ENCODE measurements at places on chromosomes 6 and 20. TPM values are rescaled to one million over a fixed set of nuclear protein-coding genes. Genes with fewer than 3 reads are reported as not detected.

- DNase-seq, result no peak
These were observed 181.1 kb downstream of the BCKDHB start for GRCh38 chr6:80287607-80288006.

DNA sequence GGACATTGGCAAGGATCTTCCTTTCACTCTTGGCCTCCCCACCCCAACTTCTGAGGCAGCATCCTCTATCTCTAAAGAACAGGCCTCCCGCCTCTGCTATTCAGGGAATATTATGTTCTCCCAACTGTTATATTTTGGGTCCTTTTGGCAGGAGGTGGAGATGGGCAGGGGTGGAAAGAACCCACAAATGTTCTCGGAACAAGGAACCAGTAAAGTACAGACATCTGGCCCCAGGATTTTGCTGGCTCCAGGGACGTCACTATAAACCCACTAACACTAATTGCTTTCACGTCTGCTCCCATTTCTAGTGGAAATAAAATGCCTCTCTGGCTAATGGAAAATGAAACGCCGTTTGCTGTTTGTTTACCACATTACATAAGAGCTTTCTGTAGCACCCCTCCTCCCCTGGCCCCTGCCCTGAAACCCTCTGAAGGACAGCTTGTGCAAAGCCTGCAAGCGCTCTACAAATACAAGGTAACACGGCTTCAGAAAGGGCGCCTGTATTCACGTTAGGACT lies 77.7 kb upstream of the TBC1D7 start:
- no peak for DNase-seq

GRCh38 chr6:37481711-37482605 lies 17.7 kb downstream of the CCDC167 start:
- no peak for DNase-seq

DNA sequence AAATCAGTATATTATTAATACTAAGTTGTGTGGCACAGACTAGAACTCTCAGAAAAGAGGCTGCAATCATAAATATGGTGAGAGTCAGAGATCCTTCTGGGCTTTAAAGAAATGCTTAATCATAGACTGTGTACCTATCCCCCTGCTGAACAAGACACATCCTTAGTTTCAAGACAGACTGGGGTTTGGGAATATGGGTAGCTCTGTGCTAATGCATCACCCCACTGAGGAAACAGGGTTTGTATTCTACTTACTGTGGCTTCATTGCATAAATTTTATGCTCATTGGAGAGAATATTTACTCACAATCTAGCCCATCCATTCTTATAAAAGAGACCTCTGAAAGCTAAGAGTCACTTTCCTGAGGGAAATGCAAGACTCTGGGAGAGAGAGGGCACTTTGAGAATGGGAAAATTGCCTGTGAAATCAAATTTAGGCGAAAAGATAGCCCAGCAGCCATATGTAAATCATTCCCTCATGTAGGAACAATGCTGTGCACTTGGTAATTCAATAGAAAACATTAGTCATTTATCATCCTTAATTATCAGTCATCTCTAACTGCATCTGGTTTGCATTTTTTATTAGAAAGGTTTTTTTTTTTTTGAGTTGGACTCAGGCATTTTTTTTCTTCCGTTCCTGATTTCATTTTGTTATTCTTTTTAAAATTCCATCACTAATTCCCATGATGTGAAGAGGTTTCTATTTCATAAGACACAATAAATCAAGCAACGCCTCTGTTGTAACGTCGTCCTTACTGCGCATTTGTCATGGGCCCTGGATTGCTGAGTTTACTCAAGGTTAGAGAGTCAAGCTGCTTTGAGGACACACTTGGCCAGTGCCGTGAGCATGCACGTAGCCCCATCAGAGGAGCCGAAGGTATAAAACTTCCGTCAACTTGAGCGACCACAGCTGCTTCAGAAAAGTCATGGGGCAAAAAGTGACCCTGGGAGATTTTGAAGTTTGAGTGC lies 91.8 kb downstream of the TRMT11 start:
- DNase-seq, result no peak

- no peak for DNase-seq
These were observed 6.2 kb downstream of the CSE1L start for GRCh38 chr20:49052334-49052733.

GRCh38 chr20:63854069-63854765 lies 7.1 kb upstream of the ABHD16B start:
- no peak for DNase-seq

GRCh38 chr6:166333172-166333995 lies 9.0 kb downstream of the SFT2D1 start:
- DNase-seq, result no peak

DNA sequence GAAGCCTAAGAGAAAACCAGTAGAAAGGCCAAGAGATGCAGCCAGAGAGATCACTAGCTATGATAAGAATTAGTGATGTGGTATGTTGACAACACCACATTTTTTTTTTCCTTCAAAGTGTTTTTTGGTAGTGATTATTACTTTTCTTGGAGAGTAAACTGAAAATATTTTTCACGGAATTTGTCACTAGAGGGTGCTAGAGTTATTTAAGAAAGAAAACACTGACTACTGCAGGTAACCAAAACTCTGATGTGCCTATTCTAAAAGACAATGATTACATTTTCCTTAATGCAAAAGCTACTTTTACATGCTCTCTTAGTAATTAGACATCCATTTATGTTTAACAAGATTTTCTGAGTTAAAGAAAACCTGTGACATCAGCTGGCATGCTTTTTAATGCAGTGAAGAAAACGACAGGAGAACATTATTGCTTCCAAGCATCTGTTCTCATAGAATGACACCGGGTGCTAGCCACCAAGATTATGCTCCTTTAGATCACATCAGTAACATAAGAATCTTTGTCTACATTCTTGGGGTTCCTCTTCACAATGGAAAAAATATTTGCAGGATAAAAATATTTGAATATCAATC lies 28.8 kb downstream of the RWDD2A start:
- no peak for DNase-seq

- peak; percentile 31 for DNase-seq
These were observed 666 bp downstream of the TPD52L1 start for GRCh38 chr6:125154118-125154760.

GRCh38 chr20:16701296-16701695 lies 28.5 kb upstream of the SNRPB2 start:
- no peak for DNase-seq

DNA sequence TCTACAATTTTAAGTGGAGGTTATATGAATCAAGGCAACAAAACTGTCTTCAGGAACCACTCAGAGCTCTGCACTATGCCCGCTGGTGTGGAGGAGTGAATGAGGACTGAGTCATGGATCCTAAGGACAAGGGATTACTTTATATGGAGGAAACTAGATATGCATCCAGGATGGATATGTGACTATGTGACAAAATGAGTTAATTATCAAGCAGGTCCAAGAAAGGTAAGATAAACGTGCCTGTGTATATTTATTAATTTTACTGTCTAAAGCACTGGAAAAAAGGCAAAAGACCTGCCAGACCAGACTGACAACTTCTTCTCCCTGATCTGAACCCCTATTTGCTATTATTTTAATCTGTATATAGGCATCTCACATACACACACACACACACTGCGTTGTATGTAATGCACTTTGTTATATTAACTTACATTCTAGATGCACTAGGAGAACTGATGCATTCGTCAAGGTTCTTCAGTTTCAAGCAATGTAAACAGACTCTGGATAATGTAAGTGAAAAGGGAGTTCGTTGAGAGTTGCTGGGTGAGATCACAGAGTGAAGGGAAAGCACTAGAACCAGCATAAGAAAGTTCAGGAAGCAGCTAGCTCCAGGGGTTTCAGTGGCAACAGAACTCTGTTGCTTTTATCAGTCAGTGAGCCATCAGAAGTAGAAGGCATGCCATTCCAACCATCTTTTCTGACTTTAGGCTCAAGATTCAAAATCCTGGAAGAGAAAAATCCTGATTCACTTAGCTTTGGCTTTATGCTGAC lies 26.4 kb upstream of the ADGRG6 start:
- DNase-seq, result no peak

GRCh38 chr6:106064142-106064541 lies 22.0 kb upstream of the PRDM1 start:
- DNase-seq, result no peak

- DNase-seq, result no peak
These were observed 73.9 kb downstream of the BANF2 start for GRCh38 chr20:17773619-17774018.

- DNase-seq, result no peak
These were observed 25.9 kb downstream of the NEDD9 start for GRCh38 chr6:11206576-11206975.

Gene OPRL1
- 1.8 TPM for total RNA-seq

Gene IMPG1
- not detected for total RNA-seq

Gene WASF1
- 0.72 TPM for total RNA-seq

Gene B4GALT5
- total RNA-seq, result 13.7 TPM
